ENCODE measurements at places on chromosomes 7 and 10. TPM values are rescaled to one million over a fixed set of nuclear protein-coding genes. Genes with fewer than 3 reads are reported as not detected.

DNA sequence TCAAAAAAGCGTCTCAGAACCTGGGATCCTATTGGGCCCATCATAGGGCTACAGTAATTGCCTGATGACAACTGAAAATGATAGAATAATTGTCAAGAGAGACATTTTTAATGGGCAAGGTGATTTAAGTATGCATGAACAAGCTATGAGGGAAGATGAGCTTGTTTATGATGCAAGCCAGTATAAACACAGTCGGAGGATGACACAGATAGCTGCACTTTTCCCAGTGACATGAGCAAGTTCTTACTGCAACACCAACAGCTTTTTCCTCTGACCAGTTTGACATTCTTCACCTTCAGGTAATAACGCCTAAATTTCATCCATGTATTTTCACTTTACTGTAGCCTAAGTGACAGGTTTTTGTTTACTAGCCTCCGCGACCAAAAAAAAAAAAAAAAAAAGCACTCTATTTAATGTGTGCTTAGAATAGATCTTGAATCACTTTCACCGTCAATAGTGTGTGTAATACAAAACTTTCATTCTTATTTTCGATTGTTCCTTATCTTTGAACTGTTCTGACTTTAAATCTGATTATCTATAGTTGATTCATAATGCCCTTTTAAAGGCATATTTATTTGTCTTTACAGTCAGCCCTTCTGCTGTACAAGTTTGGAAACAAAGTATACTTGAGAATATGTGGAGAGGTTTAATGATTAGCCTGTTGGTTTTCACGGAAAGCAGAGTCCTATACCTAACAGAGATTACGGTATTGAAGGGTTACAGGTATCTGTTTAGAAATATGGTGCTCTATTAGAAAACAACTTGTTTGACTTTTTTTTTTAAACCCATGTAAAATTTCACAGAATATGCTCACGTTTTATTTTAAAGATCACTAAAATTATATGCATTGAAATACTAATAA, 1.7 kb downstream of the FOXP2 start:
- peak; percentile 17 for DNase-seq

Gene CDC14C
- not detected for polyA plus RNA-seq

DNA sequence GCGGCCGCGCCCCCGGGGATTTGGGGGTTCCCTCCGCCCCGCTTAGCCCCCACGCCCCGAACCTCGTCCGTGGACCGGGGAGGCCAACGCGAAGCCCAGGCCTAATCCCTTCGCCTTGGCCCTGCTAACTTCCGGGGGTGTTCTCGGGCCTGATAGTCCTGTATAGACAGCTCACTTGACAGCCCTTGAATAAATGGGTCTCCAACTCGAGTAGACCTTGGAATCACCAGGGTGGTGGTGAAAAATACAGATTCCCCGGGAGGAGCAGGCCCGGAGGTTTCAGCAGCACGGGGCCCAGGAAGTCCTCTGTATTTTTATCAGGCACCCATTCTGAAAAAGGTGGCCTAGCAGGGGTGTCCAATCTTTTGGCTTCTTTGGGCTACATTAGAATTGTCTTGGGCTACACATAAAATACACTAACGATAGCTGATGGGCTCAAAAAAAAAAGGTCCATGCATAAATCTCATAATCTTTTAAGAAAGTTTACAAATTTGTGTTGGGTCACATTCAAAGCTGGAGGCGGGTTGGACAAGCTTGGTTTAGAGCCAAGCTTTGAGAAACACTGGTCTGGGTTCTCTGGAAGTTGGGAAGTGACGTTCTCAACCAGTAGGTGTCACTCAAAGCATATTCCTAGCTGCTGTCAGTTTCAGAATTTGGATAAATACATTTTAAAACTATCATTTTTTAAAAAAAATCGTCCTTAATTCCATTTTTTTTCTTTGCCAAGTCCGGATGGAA, 221.7 kb downstream of the PHTF2 start:
- DNase-seq = peak; percentile 92

DNA sequence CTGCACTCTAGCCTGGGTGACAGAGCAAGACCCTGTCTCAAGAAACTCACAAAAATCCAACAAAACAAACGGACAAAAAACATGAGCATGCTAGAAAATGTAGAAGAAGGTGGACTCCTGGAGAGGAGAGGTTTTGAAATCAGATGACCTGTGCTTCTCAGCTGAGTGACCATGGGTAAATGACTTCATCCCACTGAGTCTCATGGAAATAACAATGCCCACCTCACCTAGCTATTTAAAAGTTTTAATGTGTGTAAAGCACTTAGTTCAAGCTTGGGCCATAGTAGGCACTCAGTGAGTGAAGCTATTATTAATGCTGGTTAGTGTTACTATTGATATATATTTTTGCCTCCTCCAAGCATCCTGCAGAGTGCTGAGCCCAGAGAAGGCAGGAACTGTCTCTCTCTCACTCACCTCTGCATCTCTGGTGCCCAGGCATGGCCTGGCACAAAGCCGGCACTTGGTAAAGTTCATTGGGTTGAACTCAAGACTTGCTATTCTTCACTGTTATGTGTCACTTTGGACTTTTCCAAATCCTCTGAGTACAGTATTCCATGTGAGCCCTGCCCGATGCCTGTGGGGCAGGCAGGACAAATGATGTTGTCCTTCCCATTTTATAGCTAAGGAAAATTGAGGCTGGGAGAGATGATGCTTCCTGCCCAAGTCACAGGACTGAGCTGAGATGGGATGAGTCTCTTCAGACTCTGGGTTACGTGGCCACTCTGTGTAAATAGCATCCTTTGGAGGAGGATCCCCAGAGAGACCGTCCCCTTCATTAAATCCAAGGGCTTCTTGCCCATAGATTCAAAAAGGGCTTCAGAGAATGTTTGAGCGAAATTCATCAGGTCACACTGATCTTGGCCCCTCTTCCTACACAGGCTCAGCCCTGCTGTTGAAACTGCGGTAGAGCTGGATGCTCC, 81.4 kb upstream of the EMX2 start:
- peak; percentile 97 for DNase-seq

DNA sequence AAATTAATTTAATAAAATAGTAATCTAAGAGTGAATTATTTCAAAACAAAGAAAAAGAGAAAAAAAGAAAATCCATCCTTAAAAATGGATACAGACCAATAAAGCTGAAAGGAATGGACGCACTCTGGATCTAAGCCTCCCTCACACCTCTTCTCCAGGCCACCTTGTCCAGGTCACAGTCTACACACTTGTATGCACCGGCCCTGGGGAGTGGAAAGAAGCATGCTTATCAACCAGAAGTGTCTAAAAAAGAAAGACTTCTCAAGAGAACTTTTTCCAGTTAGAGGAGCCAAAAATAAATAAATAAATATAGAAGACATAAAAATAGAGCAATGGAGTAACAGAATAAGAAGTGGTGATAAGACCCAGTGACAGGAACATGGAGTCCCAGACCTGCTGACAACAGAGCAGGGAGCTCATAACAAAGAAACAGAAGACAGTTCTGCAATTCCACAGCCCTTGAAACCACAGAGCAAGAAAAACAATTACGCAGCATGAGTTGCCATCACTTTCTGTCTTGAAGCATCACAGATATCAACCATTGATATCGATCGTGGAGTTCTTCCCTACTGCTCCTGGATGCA, 311.7 kb upstream of the NFE2L3 start:
- no peak for DNase-seq

DNA sequence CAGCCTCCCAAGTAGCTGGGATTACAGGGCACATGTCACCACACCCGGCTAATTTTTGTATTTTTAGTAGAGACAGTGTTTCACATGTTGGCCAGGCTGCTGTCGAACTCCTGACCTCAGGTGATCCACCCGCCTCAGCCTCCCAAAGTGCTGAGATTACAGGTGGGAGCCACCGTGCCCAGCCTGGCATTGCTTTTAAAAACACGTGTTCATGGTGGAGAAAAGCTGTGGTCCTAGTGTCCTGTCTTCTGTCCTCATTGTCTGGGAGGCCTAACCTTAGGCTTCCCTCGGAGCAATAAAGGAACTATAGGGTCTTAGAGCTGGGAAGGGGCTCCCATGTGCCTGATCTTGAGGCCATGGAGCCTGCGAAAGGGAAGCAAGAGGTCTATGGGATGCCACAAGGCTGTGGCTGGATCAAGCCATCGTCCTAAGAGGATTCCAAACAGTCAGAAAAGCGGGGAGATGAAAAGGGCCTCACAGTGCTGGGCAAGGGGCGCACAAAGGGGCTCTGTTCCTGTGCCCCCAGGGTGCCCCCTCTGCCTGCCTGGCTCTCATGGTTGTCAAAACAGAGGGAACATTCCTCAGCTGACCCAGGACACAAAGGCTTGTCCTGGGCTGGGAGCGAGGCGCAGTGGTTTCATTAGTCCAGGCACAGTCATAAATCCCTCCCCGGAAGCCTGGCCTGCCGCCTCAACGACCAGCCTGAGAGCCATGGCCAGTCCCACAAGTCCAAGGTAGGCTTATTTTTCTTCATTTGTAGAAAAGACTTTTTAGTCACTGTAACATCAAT, 106.6 kb upstream of the TNS3 start:
- DNase-seq = no peak

Gene PDZD7
- 1.1 TPM for polyA plus RNA-seq

DNA sequence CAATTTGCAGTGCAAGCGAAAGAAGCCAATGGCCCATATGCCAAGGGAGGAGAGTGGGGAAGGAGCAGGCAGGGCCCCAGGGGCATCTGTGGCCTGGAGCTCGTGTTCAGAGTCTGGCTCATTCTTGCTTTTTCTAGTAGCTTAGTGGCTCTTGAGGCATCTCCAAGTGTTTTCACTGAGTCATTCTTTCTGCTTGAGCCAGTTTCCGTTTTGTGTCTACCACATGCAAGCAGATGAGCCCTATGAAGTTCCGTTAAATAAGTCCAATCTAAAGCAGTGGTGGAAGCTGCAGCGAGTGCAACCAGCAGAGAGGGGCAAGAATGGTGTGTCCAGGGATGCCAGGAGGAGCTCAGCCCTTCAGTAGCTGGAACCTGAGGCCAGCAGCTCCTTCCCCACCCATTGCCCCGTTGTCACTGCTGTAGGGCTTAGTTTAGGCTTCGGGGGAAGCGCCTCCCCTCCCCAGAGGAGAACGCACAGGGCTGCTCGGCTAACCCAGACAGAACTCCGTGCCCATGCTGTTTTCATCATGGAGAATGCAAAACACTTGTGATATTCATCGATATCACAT, 57.4 kb upstream of the EBF3 start:
- DNase-seq = peak; percentile 98

Gene MYOZ1
- 0.39 TPM for polyA plus RNA-seq

Gene MBL2
- not detected for polyA plus RNA-seq

GRCh38 chr10:6328699-6329423, 126.1 kb downstream of the PFKFB3 start:
- no peak for DNase-seq

- DNase-seq = no peak
Observed at GRCh38 chr10:124059551-124059950, 33.8 kb downstream of the CHST15 start.

GRCh38 chr10:115762029-115762428, 511.0 kb downstream of the GFRA1 start:
- DNase-seq = peak; percentile 67

DNA sequence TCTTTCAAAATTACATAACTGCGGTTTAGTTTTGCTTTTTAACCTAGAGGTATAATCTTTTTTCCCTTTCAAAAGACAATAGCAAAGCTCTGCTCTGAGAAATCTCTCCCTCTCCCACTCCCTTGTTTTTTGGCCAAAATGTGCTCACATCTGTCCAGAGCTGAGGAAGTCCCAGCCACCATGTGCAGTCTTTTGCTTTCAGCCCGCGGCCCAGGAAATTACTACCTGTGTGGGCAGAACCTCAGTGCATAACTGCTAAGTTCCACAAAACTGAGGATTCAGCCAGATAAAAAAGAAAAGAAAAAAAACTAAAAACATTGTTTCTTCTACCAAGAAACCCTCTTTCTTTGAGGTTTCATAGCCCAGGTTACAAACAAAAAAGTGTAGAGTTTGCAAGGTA, 115.0 kb upstream of the HGF start:
- DNase-seq = no peak

DNA sequence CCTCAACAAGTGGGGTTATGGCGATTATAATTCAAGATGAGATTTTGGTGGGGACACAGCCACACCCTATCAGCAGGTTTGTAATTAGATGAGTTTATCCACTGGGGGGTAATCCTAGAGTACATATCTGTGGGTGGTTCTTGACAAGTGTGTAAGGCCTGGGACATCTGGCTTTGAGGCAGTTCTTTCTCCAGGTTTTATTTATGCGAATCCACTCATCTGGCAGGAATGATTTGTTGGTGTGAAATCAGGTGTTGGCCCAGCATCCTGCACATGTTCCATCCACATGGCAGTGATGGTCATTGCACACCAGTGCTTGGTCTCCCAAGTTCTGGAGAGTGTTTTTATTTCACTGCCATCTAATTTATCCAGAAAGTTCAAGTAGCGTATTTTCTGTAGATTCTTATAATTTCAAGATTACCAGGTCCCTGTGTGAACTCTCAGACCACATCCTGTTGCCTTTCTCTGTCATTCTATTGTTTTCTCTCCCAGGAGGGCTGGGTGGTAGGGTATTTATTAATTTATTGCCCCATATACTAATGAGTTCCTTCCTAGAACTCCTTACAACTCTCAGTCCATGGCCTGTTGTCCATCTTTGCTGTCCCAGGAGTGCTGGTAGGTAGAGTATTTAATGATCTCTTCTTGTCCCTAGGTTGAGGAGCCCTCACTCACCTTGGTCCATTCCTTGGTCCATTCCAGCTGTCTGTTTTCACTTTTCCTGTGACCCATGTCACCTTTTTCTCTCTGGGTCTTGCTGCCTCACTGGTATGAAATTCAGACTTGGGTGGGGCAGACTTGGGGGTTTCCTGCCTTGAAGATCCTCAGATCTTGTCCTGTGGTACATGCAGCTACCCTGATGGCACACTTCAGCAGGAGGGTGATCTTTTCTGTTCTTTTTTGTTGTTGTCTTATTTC, 10.4 kb downstream of the RALA start:
- DNase-seq = no peak

GRCh38 chr10:61978965-61979364, 77.5 kb downstream of the ARID5B start:
- DNase-seq = no peak

DNA sequence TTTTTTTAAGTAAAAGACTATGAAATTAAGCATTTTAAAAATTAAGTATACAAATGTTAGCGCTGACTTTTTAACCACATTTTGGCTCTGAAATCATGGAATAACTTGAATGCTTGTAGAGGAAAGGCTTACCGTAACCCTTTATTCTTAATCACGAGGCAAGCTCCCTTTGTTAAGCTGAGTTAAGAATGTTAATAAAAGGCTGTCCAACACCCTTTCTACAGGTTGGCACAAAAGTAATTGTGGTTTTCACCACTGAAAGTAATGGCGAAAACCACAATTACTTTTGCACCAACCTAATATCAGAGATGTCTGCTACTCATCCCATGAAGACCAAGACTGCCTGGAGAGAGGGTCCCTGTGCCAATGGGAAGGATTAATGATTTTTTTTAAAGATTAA, 70.6 kb downstream of the STK17A start:
- DNase-seq = no peak

- DNase-seq = no peak
Observed at GRCh38 chr10:11225935-11226334, 208.3 kb downstream of the CELF2 start.

Gene MAP3K8
- 4.8 TPM for polyA plus RNA-seq

- DNase-seq = no peak
Observed at GRCh38 chr7:37765872-37766525, 82.4 kb upstream of the NME8 start.

Gene KAZALD1
- polyA plus RNA-seq = 34.4 TPM

Gene SPDYE8
- polyA plus RNA-seq = 0.14 TPM
